ENCODE measurements at places on chromosomes 6 and 20. TPM values are rescaled to one million over a fixed set of nuclear protein-coding genes. Genes with fewer than 3 reads are reported as not detected.

The HLA-F gene
- 5.4 TPM for total RNA-seq

The GSTA1 gene
- total RNA-seq: under 0.01 TPM

The SIRPB1 gene
- total RNA-seq: 0.17 TPM

The UNC93A gene
- not detected for total RNA-seq

The NKX2-4 gene
- not detected for total RNA-seq

The SMPDL3A gene
- total RNA-seq: 19.8 TPM

The PAX1 gene
- not detected for total RNA-seq

The ATP6V1G2 gene
- total RNA-seq: 4.1 TPM

The SSTR4 gene
- not detected for total RNA-seq

The RSPO3 gene
- total RNA-seq: 15.4 TPM

The HLA-DRB5 gene
- not detected for total RNA-seq

The KCNQ5 gene
- total RNA-seq: 4.9 TPM

The MYLK4 gene
- total RNA-seq: 0.26 TPM

The GJA1 gene
- total RNA-seq: 209 TPM

The CARMIL1 gene
- total RNA-seq: 10.2 TPM

The POPDC3 gene
- total RNA-seq: 6.7 TPM

The COL10A1 gene
- total RNA-seq: 40.1 TPM

The MUC22 gene
- total RNA-seq: not detected

The UBE3D gene
- total RNA-seq: 6.7 TPM

The TBXT gene
- not detected for total RNA-seq

The RAET1L gene
- total RNA-seq: not detected

The IL17F gene
- not detected for total RNA-seq

The SLC22A2 gene
- total RNA-seq: not detected

The EEF1A2 gene
- 1.7 TPM for total RNA-seq

The FAM209B gene
- total RNA-seq: not detected

The TRMT11 gene
- 18.5 TPM for total RNA-seq

The GHRH gene
- not detected for total RNA-seq

The ADGRF1 gene
- total RNA-seq: not detected

The PTPN1 gene
- total RNA-seq: 20.0 TPM

The MACROD2 gene
- total RNA-seq: 1.0 TPM

The NFATC2 gene
- under 0.01 TPM for total RNA-seq
